ENCODE measurements at places on chromosomes 5 and 9. TPM values are rescaled to one million over a fixed set of nuclear protein-coding genes. Genes with fewer than 3 reads are reported as not detected.
A peak's percentile ranks its signal among the peaks of the same experiment; 100 is the strongest.

The CSF2 gene
- 59.5 TPM for total RNA-seq

The CLTB gene
- 47.8 TPM for total RNA-seq

DNA sequence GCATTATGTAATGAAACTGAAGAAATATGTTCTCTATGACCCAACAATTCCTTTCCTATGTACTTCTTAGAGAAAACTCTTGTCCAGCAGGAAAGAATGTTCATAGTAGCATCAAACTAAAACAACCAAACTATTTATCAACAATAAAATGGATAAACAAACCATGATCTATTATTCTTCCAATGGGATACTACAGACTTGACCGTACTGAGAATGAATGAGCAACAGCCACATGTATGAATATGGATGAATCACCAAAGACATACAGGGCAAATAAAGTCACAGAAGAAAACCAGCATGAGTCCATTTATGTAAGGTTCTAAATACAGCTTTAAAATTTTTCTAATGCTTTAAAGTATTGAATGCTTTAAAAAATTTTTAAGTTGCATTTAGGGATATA, 73.6 kb upstream of the SUSD1 start:
- no peak for DNase-seq

- no peak for DNase-seq
These were observed 555.1 kb upstream of the ADAMTS16 start for GRCh38 chr5:4584982-4585381.

GRCh38 chr5:88724201-88724600, 158.8 kb downstream of the MEF2C start:
- no peak for DNase-seq

DNA sequence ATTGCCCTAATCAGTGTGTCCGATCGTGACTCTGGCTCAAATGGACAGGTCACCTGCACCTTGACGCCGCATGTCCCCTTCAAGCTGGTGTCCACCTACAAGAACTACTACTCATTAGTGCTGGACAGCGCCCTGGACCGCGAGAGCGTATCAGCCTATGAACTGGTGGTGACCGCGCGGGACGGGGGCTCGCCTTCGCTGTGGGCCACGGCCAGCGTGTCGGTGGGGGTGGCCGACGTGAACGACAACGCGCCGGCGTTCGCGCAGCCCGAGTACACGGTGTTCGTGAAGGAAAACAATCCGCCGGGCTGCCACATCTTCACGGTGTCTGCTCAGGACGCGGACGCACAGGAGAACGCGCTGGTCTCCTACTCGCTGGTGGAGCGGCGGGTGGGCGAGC, 1.4 kb downstream of the PCDHA13 start:
- no peak for DNase-seq

The JADE2 gene
- total RNA-seq, result 58.1 TPM

- DNase-seq, result no peak
These were observed 13.4 kb upstream of the GAPT start for GRCh38 chr5:58477760-58478376.

GRCh38 chr9:7500521-7500920, 299.1 kb downstream of the DMAC1 start:
- no peak for DNase-seq

The PCDHA5 gene
- not detected for total RNA-seq

GRCh38 chr5:115944501-115944900, 17.8 kb upstream of the LVRN start:
- no peak for DNase-seq

GRCh38 chr5:93402451-93402850, 178.6 kb downstream of the NR2F1-AS1 start:
- DNase-seq, result no peak

DNA sequence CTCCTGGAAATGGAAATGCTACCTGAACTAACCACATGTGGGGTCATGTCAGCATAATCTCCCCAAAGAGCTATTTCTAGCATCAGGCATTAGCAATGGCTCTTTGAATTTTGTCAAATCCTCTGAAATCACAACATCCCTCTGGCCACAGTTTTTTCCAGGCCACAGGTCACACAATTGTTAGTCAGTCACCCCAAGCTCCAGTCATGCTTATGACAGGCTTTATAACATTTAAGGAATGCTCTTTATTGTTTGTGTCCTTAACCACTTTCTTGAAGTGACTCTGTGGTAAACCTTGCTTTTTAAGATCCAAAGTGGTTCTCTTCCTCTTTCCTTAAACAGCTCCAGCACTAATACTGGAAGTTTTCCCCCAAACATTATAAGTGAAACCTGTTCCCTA, 169.2 kb upstream of the HMHB1 start:
- no peak for DNase-seq

GRCh38 chr5:166073901-166074581, 2217.4 kb upstream of the WWC1 start:
- no peak for DNase-seq

The C9orf153 gene
- total RNA-seq, result 0.25 TPM

The IL13 gene
- 3.9 TPM for total RNA-seq

GRCh38 chr5:73066466-73066865, 53.9 kb upstream of the TMEM171 start:
- no peak for DNase-seq

The FOXD4L6 gene
- total RNA-seq, result not detected

The SOWAHA gene
- 0.05 TPM for total RNA-seq

The FOXI1 gene
- total RNA-seq, result not detected

The MARCHF3 gene
- 3.6 TPM for total RNA-seq

The ENTPD8 gene
- not detected for total RNA-seq

DNA sequence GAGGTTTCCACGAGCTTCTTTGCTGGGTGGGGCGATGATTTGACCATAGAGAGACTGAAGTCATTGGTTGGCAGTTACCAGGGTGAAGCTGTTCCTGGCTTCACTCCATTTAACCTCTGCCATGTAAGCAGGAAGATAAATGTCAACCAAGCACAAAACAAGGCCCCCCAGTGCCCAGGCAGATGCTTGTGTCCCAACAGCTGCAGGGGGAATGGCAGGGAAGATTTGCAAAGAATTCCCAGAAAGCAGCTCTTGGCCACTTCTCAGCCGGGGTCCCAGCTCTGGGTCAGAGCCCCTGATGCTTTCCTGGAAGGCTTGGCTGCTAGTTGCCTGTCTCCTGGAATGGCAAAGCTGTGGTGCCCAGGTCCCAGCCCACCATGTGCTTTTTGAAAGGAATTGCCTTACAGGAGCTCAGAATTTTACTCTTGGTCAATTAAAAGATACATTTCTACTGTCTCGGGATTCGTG, 383.4 kb downstream of the ENC1 start:
- DNase-seq, result no peak

GRCh38 chr5:175003531-175003930, 279.1 kb downstream of the MSX2 start:
- DNase-seq, result no peak

GRCh38 chr5:38922199-38922598, 76.4 kb downstream of the OSMR start:
- DNase-seq, result peak; percentile 75

The SEMA5A gene
- 0.04 TPM for total RNA-seq

- no peak for DNase-seq
These were observed 180.8 kb upstream of the MVB12B start for GRCh38 chr9:126145887-126146253.

GRCh38 chr9:79264041-79264440, 307.7 kb upstream of the TLE4 start:
- DNase-seq, result no peak

The PCDHB14 gene
- total RNA-seq, result not detected

- no peak for DNase-seq
These were observed 37.6 kb downstream of the SVEP1 start for GRCh38 chr9:110541950-110542349.

The SHOC1 gene
- not detected for total RNA-seq

The PCDHGB3 gene
- not detected for total RNA-seq

The PCDHA3 gene
- total RNA-seq, result not detected

GRCh38 chr5:79329453-79329852, 93.5 kb downstream of the JMY start:
- DNase-seq, result no peak

The FRMPD1 gene
- total RNA-seq, result not detected

- DNase-seq, result peak; percentile 74
These were observed 65.0 kb downstream of the FGF18 start for GRCh38 chr5:171484460-171484899.

DNA sequence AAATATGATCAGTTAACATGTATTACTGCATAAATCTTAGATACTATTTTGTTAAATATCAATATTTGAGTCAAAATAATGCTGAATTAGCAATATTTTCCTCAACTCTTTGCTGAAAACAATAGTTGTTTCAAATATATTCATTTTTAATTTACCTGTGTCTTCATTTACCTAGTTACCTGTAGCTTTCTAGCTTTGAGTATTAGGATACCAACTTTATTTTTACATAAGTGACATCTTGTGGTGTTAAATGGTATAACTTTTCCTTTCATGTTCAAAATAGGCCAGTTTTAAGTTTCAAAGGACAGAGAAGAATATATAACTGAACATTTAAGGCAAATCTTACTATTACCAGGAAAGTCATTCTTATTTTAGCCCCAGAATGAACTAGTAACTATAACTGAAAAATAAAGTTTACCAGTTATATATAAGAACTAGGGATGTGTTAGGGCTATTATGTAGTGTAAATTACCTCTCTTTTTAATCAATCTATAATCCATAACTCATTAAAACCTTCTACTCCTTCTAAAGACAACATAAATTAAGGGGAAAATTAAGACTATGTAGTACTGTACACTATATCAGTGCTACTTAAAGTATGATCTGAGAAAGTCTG, 25.3 kb downstream of the AP3B1 start:
- DNase-seq, result no peak

The ENHO gene
- not detected for total RNA-seq

DNA sequence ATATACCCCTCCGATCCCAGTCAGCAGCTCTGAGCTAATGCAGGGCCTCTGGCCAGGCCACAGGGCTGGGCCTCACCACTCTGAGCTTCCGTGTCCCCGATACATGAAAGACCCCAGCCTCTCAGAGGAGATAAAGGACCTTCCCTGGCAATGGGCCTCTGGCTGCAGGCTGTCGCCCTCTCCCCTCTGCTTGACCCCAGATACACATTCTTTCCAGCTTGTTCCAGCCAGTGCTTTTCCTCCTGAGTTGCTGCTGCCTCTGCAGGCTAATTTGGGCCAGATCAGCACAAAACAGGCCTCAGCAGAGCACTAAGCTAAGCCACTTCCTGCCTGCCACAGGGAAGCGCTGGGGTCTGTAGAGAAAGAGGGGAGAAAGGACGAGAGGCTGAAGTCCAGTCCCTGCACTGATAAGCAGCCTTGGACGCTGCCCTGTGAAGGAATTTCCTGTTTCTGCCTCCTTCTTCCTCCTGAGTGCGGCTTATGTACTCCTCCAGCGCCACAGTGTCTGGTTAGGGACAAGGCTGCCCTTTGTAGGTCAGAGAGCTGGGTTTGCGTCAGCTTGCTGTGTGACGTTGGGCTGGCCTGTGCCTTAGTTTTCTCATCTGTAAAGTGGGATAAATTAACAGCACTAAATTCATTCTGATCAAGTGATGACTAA, 73.0 kb upstream of the IL17B start:
- DNase-seq, result no peak

GRCh38 chr5:170508660-170509347, 5.0 kb downstream of the KCNIP1 start:
- DNase-seq, result no peak

GRCh38 chr9:16515879-16516301, 354.6 kb downstream of the BNC2 start:
- no peak for DNase-seq

- no peak for DNase-seq
These were observed 50.1 kb downstream of the TMEM167A start for GRCh38 chr5:83026930-83027687.

The CDH9 gene
- not detected for total RNA-seq

- DNase-seq, result no peak
These were observed 82.3 kb downstream of the MSX2 start for GRCh38 chr5:174806729-174807128.

GRCh38 chr9:88998503-88998902, 7.2 kb downstream of the S1PR3 start:
- DNase-seq, result no peak

- no peak for DNase-seq
These were observed 15.0 kb downstream of the HMMR start for GRCh38 chr5:163475411-163475810.

The TTC33 gene
- total RNA-seq, result 31.7 TPM

- DNase-seq, result no peak
These were observed 212.9 kb downstream of the EFNA5 start for GRCh38 chr5:107457881-107458280.

DNA sequence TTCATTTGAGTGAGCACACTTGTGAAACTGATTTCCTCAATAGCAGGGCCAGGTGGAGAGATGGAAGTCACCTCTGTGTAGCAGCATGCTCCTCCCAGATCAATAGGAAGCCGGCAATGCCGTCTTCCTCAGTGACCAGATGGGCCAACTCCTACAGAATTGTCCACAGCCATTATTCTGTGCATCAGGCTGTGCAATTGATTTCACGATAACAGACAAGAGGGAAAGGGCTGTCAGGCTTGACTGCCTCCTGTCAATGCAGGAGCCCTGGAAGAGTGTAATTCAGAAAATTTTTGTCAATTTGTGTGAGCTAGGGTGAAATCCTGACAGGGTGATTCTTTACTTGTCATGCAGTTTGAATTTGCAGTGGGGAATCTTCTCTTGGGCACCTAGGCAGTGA, 838.4 kb upstream of the NUDT12 start:
- DNase-seq, result no peak

DNA sequence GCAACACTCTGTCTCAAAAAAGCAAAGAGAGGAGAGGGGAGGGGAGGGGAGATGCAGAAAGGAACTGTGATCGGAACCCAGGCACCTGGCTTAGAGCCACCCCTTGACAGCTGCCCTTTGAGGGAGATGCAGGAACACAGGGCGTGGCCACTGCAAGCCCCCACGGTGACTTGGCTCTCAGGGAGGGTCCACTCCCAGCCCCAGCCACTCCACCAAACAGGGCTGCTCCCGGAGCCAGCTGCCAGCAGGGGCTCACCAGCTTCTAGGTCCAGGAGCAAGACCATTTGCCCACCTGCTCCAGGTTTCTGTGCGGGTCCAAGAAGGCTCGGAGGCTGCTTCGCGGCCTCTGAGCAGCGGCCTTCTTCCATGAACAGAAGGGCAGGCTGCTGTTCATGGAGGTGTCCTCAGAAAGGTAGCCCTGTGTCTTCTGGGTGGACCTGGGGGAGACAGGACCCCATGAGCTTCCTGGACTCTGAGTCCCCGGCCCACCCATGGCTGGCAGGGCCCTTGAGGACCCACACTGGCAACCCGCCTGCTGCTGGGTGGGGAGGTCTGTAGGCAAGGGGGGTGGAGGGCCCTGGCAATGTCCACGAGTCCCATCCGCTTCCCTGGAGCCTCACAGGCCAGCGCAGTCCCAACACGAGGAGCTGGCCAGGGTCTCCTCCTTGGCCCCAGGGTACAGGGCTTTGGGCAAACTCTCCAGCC, 7.9 kb downstream of the C9orf50 start:
- DNase-seq, result no peak

All from activated CD4-positive, alpha-beta T cell treated with anti-CD3 and anti-CD28 coated beads for 36 hours (primary cell).